ENCODE measurements at places on chromosomes 16 and 17.

- no peak for DNase-seq
Observed at GRCh38 chr17:52047086-52047485, 111.4 kb downstream of the CA10 start.

DNA sequence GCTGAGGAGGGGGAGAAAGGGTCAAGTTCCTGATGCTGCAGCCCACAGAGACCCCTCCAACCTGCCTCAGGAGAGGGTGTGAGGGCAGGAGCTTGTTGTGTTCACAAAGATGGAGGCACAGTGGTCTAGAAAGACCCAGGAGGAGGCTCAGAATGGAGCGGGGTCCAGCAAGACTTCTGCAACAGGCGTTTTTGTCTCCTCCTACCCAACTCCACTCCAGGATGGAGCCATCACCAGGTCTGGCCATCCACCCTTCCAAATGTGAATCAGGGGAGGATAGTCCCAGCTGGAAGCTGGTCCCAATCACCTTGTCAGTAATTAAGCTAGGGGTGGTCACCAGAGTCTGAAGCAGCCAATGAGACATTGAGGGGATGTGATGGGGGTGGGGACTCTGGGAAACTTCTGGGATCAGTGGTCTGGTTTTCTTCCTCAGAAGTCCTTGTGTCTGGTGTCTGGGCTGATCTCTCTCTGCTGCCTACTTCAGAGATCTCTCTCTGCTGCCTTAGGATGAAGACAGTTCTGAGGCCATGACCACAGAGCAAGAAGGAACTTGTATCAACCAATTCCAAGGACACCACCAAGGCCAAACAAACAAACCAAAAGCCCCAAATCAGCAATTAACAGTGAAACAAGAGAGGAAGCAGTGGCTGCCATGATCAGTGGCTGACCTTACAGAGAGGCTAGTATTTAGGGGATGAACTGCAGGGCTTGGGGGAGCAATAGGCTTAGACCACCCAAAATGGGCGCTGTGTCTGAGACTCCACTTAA, 14.5 kb downstream of the CD300LB start:
- DNase-seq: no peak

DNA sequence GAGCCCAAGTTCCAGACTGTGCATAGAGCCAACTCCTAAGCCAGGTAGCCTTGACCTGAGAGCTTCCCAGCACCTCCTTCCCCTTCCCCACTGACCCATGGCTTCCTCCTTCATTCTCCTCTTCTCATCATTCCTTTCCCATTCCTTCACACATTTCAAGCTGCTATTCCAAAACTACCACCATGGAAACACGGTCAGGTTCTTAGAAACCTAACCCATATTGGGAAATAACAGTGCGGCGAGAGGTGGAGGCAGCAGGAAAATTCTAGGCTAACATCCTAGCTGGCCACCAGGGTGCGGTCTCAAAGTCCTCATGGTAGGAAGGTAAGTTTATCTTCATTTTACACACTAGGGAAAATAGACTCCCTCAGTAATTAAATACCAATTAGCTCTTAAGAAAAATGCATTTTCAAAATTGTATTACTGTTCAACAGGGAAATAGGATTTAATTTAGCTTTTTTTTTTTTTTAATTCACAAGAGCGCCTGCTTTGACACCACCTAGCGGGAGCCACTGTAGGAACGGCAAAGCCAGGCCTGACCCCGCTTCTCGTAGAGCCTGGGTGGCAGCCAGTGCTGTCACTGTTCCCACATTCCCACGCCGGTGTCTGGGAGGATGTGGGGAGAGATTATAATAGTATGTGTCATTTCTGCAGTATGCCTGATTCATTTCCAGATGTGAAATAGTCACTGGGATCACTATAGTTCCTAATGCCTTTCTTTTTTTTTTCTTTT, 14.0 kb upstream of the SPHK1 start:
- DNase-seq: no peak

- no peak for DNase-seq
Observed at GRCh38 chr17:16905593-16906191, 66.2 kb downstream of the TNFRSF13B start.

DNA sequence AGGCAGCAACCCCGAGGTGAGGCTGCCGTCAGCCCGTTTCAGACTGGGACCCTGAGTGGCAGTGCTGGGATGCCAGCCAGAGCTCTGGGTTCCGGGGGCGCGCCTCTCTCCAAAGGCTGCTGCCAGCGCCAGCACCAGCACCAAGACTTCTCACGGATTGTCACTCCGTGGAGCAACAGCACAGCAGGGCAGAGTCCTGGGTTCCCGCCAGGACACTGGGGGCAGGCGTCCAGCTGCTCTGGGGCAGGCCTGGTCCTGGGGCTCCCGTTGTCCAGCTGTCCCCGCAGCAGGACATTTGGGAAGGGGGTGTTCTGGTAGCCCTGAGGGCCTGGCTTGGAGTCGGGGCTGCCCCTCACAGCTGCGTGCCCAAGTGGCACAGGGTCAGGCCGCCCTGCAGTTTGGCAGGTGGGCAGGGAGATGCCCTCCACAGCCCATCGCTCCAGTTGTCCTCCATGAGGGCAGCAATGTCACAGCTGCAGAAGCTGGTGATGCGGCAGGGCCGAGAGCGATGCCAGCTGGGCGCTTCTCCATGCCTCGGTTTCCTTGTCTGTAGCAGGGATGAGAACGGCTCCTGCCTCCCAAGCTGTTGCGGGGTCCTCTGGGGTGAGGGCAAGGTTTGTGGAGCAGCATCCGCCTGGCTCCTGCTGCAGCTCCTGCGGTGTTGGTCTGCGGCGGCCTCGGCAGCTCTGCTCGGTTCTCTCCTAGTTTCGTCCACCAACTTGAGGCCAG, 137.3 kb upstream of the CIBAR2 start:
- DNase-seq: no peak

GRCh38 chr16:47815655-47816054, 340.1 kb downstream of the ABCC12 start:
- DNase-seq: no peak

GRCh38 chr17:33302394-33302793, 9.3 kb upstream of the ASIC2 start:
- DNase-seq: no peak

DNA sequence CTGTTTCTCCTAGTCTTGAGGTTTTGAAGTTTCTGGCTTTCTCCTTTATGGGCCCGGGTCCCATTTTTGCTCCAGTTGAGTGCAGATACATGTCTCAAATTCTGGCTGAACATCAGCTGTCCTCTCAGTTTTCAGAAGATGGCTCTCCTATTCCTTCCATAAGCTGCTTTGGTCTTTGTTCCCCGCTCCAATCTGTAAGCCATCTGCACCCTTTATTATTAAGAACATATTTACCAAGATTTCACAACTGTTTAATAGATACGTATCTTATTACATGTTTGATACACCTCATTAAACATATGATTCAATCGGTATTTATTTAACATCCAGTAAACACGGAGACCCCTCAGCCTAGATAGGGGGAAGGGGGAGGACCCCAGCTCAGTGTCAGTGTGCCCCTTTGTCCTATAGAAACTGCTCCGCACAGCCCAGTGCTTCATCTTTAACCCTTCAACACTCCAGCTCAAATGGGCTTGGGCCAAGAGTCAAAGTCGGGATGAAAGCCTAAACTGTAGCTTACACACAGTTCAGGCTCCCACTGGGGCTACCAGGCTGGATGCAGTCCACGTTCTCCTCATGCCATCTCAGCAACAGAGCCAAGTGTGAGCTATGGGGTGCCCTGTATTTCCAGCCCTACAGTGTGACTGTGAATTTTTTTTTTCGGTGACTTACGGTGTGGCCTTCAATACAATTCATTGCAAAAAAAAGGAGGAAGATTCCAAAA, 166.0 kb upstream of the ZFHX3 start:
- no peak for DNase-seq

GRCh38 chr17:31509095-31509804, 117.8 kb downstream of the RAB11FIP4 start:
- DNase-seq: no peak

GRCh38 chr17:65115839-65116238, 21.3 kb upstream of the RGS9 start:
- DNase-seq: no peak

DNA sequence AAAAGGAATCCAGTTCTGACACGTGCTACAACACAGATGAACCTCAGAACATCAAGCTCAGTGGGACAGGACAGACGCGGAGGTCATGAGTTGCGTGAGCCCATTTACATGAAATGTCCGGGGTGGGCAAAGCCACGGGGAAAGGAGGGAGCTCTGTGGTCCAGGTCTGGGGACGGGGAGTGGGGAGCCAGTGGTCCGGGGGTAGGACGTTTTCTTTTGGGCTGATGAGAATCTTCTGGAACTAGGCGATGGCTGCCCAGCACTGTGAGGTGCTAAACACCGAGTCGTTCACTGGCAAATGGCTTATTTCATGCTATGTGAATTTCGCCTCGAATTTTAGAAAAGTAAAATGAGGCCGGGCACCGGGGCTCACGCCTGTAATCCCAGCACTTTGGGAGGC, 2.6 kb upstream of the LMF1 start:
- no peak for DNase-seq

- no peak for DNase-seq
Observed at GRCh38 chr16:50207652-50208051, 54.5 kb downstream of the TENT4B start.

- DNase-seq: no peak
Observed at GRCh38 chr16:62035115-62036092, 834 bp downstream of the CDH8 start.

DNA sequence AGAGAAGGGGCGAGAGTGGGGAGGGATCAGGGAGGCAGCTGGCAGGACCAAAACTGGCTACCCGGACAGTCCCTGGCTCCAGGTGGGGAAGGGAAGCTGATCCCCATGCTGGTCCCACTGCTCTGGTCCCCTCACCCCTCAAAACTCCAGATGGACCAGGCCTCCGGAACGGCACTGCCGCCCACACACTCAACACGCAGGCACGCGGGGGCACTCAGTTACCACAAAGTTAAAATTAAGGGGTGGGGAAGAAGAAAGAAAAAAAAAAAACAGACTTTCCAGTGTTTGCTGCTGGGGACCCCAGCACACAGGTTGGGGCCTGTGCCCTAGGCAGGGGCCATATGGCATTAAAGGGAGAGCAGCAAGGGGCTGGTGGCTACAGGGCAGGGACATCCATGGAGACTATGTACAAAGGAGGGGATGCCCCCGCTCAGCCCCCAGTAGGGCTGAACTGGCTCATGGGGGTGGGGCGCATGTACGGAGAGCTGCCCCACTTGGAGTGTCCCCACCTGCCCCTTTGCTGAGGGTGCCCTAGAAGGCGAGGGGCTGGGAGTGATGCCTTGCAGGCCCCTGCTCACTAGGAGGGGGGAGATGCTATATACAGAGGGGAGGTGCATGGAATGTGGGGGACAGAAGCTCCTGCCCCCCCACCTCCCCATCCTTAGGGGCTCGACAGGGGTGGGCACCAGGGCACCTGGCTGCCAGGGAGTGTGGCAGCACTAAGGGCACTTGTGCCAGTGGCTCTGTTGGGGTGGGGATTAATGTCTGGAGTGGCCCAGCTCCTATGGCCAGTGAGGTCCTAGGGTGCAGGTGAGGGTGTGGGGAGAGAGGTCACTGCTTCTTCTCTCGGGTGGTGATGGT, 5.6 kb downstream of the TP53I13 start:
- no peak for DNase-seq

- DNase-seq: no peak
Observed at GRCh38 chr17:50123649-50124349, 6.2 kb downstream of the SAMD14 start.

DNA sequence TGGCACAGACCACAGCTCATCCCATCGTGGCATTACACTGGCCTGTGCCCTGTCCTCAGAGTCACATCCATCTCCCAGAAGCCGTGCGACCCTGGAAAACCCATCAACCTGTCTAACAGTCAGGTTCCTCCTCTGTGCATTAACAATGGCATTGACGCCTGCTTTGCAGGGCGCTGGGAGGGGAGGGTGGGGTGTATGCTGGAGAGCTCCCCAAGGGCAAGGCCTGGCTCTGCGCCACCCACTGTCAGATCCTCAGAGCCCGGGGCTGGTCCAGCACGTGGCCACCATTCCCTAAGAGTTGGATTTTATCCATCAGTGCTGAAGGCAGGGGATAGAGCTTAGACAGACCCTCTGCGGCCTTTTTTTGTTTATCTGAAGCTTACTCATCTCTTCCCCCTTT, 28.7 kb downstream of the NOS2 start:
- no peak for DNase-seq

DNA sequence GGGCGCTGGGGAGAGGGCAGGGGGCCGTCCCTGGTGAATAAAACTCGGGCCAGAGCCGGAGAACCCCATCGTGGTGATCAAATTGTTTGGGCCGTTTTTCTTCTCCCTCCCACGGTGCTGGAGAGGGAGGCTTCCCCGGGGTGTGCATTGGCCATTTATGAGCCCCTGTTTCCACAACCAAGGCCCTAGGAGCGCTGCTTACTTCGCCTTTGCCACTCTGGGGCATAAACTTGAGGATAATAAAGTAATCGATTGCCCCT, 544 bp downstream of the CCP110 start:
- no peak for DNase-seq

GRCh38 chr16:50318796-50319578, 49.8 kb downstream of the BRD7 start:
- no peak for DNase-seq

DNA sequence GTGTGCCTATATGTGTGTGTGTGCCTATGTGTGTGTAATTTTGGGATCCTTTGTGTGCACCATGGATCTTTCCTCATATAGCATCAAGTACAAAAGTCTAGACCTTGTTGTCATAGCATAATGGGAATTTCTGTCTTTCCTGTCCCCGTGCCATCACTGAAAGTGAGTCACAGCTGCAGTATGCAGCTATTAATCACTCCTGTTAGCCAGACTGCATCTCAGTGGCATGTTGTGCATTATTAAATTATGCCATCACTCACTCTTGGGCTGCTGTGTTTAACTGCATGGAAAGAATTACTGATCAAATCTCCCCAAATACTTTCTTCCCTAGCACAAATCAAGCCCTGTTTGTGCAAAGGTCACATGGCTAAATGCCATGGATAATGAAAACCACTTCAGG, 92.4 kb downstream of the CBLN1 start:
- DNase-seq: no peak

DNA sequence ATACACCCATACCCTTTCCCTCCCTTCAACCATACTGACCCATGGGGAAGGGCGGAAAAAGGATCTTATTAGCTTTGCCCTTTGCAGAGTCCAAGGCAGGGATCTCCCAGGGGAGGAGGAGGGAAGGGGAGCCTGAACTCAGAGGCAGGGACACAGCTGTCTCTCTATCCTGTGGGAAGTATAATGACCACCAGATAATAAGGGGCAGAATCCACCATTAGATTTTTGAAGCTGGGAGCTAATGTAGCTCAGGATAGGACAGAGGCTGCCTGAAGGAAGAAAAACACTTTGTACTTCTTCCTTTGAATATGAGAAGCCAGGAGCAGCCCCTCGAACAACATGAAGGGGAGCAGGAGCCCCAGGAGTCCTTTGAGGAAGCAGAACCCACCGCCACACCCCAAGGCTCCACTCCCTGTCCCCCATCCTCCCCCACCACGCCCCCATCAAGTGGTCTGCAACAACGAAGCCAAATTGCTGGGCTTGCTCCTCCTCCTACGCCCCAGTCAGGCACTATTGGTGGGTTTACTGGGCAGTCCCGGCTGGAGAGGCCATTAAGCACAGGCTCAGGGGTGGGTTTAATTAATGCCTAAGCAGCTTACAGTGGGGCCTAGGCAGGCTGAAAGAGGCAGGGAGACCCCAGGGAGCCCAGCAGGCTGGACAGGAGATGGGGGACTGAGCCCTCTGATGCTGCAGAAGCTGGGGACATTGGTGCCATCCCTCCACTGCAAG, 5.3 kb downstream of the MPP2 start:
- no peak for DNase-seq

- no peak for DNase-seq
Observed at GRCh38 chr17:413016-413350, 60.4 kb upstream of the RPH3AL start.

All from T-helper 1 cell (primary cell).